ENCODE measurements at places on chromosomes 6 and 20.

GRCh38 chr6:3045777-3046176, 22.5 kb upstream of the RIPK1 start:
- no peak for DNase-seq

DNA sequence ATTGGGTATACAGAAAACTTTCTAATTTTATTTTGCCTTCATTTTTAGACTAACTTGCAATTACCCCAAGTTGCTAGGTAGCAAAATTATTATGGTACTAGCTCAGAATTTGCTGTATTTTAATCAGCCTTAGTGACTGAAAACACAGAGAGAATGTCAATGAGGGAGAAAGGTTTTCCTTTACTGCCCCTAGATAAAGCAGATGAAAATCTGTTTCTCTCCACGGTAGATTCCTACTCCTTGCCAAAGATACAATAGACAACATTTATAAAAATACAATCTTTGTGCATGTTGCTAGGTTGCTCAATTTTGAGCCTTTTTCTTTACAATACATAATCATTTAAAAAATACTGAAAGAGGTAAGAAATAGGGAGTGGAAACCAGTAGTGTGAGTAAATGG, 222.2 kb downstream of the BCKDHB start:
- DNase-seq = no peak

GRCh38 chr6:134303891-134304290, 14.0 kb downstream of the SGK1 start:
- no peak for DNase-seq

GRCh38 chr6:166584853-166585429, 1.5 kb downstream of the RAMACL start:
- DNase-seq = no peak

GRCh38 chr20:56362833-56363413, 4.1 kb downstream of the FAM210B start:
- DNase-seq = no peak

GRCh38 chr6:47041741-47042140, 391 bp downstream of the ADGRF1 start:
- DNase-seq = no peak

GRCh38 chr20:10297684-10298240, 79.1 kb downstream of the SNAP25 start:
- DNase-seq = no peak

DNA sequence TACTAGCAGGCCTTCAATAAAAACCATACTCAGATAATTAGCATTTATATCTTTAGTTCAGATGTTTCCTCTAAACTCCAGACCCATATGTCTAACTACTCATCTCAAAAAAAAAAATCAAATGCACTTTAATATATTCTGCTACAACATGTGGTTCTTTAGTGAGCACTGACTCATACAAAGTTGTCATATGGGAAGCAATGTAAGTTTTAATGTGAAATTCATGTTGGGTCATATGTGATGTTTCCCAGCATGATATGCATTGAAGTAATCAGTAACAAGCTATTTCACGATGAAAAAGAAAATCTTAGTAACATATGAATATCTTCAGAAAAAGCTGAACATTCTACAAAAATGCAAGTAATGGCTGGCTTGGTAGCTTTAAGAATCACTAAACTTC, 859.7 kb upstream of the ADGRB3 start:
- DNase-seq = no peak

- DNase-seq = no peak
These were observed 55.0 kb downstream of the CDKAL1 start for GRCh38 chr6:20589266-20589665.

GRCh38 chr6:44680202-44680720, 292.8 kb downstream of the CDC5L start:
- DNase-seq = no peak

DNA sequence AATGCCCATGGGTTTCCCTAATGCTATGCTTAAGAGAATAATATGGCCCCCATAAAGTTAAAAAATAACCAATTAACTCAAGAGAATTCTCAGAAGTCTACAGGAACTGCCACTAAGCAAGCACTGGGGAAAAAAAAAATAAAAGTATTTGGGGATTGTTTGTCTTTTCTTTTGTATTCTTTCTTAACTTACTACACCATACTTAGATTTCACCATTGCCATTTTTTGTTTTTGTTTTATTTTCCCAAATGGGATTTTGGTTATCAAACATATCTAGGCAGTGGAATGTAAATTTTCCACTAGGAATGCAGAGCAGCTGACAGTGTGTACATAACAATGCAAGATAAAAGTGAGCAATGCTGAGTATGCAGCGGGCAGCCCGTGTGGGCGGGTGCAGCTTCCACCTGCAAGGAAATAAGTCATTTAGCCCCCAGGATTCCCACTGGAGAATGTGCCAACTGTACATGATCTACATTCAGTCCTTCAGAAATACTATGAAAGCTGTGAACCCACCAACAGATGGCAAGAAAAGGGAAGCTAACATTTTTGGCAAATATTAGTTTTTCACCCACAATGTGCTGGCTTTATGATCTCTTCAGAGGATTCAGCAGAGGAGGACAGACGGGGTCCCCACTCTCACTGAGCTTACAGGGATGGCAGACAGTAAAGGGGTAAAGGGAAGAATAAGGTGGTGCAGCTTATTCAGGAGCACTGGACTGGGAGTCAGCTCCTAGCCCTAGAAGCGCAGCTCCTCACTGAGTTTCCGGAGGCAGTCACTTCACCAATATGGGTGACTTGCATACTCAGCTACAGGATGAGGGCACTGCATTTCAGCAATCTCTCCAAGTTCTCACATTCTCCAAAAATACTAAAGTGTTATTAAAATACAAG, 44.4 kb downstream of the DCDC2 start:
- DNase-seq = no peak

Data from GM12892 (cell line).